Stimulated activated CD4-positive, alpha-beta T cell treated with anti-CD3 and anti-CD28 coated beads, TNF-alpha, amount 100 ng/mL, for 48 hours (primary cell): ENCODE measurements at places on chromosomes 12 and 14.

DNA sequence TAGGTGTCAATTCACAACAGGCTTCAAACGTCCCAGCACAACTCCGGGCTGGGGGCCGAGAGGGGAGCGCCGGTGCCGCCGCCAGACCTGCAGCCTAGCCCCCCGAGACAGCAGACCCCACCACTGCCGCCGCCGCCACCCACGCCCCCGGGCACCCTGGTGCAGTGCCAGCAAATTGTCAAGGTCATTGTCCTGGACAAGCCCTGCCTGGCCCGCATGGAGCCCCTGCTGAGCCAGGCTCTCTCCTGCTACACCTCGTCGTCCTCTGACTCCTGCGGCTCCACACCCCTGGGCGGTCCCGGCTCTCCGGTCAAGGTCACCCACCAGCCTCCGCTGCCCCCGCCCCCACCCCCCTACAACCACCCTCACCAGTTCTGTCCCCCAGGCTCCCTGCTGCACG lies 39.4 kb downstream of the SLC6A12 start:
- no peak for DNase-seq

DNA sequence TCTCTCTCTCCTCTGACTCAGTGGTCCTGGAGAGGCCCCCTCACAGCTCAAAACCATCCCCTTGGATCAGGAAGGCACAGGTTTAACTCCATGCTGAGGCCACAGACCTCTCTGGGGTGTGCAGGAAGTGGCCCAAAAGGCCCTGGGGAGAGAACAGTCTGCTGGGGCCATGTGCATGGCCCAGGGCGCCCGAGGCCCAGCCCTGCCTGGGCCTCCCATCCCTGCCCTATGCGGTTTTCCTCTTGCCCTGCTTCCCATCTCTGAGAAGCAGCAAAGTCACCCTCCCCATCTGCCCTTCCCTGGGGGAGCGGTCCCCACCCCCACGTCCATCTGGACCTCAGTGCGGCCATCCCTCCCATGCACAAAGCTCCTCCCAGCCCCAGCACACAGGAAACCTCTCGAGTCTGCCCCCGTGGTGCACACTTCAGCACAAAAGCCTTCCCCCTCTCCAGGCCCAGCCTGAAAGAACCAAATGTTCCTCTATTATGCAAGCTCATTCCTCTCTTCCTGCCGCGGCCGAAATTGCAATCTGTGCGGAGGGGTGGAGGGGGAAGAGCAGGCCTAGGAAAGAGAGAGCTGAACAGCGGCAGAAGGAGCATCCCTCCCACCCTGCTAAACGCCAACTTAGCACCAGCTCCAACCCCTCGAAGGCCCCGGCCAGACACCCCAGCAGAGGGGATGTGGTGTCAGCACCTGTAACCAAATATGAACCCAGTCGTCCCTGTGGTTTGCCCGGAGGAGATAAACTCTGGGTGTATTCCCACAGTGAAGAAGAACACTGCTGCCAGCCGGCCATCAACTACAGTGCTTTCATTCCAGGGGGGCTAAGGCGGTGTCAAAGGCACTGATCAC lies 108.5 kb downstream of the SCARB1 start:
- DNase-seq, result no peak

GRCh38 chr12:12219664-12220063 lies 47.2 kb downstream of the LRP6 start:
- DNase-seq, result no peak

GRCh38 chr12:49296836-49297694 lies 2.1 kb downstream of the PRPH start:
- no peak for DNase-seq

- DNase-seq, result no peak
Observed at GRCh38 chr12:105738051-105738450, 400.7 kb downstream of the NUAK1 start.

DNA sequence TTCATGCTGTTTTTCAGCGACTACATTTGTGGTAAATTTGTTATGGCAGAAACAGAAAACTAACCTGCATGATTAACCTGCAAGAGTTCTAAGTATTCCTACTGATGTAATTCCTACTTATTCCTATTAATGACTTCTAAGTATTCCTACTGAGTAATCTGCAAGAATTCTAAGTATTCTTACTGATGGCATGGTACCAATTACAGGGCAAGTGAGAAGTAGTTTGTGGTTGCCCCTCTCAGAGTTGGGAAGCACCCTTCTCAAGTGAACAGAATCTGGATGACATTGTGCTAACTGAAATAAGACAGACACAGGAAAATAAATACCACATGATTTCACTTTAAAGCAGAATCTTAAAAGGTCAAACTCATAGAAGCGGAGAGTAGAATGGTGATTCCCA lies 100.9 kb upstream of the CPNE8 start:
- DNase-seq, result no peak

- DNase-seq, result no peak
Observed at GRCh38 chr14:37246427-37246829, 48.7 kb downstream of the MIPOL1 start.

- no peak for DNase-seq
Observed at GRCh38 chr12:1858456-1858855, 38.1 kb downstream of the LRTM2 start.

DNA sequence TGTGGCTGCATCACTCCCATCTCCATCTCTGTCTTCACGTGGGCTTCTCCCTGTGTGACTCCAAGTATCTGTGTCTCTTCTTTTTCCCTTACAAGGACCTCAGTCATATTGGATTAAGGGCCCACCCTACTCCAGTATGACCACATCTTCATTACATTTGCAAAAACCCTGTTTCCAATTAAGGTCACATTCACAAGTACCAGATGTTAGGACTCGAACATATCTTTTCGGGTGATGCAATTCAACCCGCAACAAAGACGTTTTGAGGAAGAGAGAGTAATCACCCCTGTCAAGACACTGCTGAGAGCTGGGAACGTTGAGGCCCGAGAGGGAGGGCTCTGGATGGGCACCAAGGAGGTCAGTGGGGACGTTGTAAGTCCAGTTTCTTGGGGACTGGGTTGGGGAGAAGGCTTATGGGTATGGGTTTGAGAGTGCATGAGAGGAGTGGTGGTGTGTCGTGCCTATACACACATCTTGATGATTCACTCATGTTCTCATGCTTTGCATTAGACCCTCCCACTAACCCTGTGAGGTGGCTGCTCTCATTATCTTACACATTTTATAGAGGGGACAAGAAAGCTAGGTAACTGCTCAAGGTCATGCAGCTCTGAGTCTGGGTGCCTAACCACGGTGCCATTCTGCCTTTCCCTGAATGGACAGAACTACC lies 12.1 kb upstream of the IFI27 start:
- no peak for DNase-seq

GRCh38 chr14:32621585-32621984 lies 292.5 kb downstream of the AKAP6 start:
- no peak for DNase-seq
